ENCODE measurements at places on chromosomes 12 and 14.

DNA sequence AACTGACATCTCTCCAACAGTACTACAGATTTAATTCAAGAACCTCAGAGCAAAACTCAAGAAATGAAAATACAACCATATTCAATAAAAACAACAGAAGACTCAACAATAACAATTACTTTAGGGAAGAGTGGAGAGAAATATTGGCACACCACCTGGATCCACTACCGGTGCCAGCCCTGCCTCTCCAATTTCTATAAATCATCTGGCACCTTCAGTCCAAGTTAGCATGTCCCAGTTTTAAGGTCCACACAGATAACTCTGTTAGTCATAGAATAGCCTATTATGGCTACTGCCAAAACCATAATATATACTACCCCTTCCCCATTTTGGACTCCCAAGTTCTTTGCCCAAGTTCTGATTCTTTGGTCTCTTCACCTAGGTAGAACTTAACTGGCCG is 69.9 kb upstream of the PSMA6 start:
- no peak for DNase-seq

- DNase-seq: peak; percentile 18
These were observed 184.7 kb upstream of the DCN start for GRCh38 chr12:91367234-91367849.

DNA sequence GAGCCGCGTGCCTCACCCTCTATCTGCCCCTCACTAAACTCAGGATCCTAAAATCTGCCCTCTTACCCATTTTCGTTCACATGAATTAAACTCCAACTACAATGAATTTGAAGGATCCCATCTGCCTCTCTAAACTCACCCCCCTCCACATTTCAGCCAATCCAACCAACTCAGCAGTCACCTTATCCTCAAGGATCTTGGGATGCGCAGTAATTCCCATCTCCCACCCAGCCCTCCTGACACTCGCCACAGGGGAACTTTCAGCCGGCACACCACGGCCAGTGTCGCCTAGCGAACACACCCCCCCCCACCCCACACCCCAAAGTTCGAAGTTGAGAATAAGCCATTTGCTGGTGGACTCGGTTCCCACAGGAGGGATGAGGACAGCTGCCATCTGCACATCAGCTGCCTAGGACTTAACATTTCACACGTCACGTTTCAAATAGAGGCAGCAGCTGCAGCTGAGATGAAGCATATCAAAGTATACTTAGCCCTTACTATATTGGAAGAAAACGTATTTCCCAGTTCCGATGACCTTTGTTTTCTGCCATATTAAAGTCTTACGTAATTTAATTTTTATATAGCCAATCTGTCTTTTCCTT is 8.7 kb upstream of the SELPLG start:
- no peak for DNase-seq

GRCh38 chr12:48122065-48122834 is 3.1 kb downstream of the PFKM start:
- no peak for DNase-seq

GRCh38 chr12:75665216-75665615 is 153.8 kb upstream of the KRR1 start:
- no peak for DNase-seq

DNA sequence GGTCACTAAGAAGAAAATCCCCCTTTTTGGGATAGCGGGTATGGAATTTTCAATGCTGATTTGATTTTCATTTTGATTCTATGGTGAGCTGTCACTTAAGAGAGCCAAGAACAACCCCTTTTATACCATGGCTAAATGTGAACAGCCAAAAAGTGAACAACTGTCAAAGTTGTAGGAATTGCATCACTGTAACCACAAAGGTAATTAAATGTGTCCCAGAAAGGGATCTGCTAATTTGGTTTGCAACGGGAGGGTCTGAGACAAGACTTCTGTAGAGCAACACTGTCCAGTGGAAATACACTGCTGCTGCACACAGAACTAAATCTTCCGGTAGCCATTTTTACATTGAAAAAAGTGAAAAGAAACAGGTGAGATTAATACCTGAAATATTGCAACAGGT is 14.6 kb downstream of the CHST11 start:
- no peak for DNase-seq

GRCh38 chr14:102986810-102987579 is 64.5 kb downstream of the AMN start:
- DNase-seq: peak; percentile 69

DNA sequence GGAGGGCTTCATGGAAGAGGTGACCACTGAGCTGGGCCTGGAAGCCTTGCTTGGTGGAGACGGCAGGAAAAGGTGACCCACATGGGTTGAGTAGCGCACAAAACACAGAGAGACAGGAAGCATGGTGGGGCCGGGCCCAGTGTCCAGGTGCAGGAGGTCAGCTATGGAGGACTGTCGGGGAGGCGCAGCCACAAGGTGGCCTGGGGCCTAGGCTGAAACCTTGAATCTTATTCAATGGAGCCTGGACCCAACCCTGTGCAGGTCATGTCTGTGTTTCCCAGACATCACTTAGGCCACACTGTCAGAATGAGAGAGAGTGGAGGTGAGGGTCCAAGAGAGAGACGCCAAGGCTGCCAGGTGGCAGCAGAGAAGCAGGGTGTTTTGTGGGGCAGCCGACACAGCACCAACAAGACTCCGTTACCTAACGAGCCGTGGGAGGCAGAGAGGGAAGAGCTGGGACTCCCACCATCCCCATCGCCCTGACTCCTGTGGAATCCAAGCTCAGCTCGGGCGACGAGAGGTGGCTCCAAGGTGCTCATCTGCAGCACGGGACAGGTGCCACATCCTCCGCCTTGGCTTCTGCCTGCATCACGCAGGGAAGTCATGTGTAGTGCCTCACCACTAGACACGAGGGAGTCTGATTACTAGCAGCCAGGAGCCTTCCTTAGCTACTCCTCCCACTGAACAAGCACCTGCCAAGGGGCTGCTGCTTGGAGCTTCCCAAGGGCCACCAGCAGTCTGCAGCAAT is 38.7 kb downstream of the DEGS2 start:
- no peak for DNase-seq

- no peak for DNase-seq
These were observed 50.1 kb downstream of the CRADD start for GRCh38 chr12:93727195-93727811.

DNA sequence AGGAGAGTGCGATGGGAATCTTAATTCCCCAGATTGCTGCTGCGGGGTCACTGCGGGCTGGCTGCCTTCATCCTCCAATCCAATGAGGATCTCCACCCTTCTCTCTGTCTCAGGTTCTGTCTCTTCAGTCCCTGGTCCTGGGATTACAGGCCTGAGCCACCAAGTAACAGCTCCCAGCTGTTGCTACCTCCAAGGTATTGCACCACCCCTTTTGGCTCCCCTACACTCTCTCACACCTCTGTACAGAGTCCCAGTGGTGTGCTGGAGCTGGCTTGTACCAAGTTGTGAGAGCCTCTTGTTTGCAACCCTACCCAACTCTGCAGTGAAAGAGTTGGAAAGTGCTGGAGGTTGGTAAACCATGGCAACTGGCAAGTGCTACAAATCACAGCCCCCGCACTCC is 10.0 kb upstream of the RILPL1 start:
- peak; percentile 48 for DNase-seq

DNA sequence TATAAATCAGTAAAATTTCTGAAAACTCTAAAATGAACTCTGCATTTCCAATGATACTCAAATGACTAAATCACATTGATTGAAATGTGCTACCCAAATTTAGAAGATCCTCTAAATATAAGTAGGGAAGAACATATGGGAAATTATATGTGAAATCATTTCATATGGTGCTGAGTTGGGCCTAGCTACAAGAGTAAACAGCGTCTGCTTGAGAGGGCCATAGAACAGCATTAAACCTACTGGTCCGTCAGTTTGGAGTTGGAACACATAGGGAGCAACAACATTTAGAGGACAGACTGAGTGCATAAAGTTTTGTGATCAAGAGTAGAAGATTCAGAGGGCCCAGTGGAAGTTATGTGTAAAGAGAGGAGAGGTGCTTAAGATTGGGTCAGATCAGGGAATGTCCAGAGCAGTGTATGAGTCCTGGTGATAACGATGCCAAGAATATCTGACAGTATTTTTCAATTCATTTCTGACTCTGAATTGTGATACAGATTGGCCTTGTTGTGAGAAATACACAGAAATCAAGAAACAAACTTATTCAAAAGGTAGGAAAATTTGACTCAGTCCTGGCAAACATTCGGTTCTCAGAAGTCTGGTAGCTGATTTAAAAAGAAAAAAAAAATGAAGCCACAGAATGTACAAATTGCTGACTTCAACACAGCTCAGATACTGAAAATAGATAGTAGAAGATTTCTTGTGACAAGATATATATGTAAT is 362.2 kb downstream of the CCDC91 start:
- no peak for DNase-seq

- DNase-seq: no peak
These were observed 89.1 kb downstream of the BEGAIN start for GRCh38 chr14:100498068-100498467.

- no peak for DNase-seq
These were observed 711.0 kb downstream of the AACS start for GRCh38 chr12:125776212-125776611.

DNA sequence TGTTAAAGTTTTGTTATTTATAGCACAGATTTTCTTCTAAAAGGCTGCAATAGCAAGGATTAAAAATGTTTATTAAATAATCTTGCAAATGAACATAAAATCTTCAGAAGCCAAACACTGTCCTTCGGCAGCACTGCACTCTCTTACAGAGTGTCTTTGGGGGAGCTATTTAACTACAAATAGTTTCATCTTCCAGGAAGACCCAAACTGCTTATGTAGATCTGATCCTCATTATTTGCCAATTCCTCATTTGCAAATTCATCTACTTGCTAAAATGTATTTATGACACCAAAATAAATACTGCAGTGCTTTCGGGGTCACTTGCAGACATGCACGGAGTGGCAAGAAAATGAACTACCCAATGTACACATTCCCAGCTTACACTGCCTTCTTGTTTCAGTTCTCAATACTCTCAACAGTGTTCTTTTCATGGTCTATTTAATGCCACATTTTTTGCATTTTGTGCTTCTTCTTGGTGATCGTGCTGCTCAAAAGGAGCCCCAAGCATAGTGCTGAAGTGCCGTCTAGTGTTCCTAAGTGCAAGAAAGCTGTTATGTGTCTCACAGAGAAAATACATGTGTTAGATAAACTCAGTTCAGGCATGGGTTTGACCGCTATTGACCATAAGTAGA is 128.1 kb downstream of the PRKD1 start:
- peak; percentile 55 for DNase-seq

DNA sequence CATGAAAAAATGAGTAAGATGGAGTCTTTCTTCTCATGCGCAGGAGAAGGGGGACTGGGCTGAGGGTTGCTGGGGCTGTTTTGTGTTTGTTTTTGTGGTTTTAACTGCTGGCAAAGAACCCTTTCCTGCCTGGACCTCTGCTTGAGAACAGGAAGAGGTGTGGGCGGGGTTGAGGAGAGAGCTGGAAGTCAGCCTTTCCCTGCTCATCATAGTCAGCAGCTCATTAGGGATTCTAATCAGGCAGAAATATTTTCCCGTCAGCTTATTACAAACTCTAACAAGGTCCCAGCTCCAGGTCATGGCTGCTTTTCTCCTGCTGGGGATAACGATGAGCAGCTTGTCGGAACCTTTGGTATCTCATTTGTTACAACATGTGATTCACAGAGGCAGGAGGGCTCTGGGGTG is 185.0 kb upstream of the NRXN3 start:
- DNase-seq: peak; percentile 34

DNA sequence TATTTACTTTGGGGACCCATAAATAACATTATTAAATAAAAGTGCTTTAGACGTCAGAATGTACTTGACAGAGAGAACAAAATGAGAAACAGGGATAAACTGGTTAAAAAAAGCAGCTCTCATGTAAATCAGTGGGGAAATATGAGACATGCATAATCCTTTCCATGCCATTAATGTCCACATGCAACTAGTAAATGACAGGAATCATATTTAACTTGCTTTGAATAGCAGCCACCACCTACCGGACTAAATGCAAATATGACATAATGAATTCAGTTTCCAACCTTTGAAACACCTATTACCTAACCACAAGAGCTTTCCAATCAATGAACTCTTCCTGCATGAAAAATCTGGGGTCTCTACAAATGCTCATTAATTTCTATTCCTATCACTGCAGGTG is 19.6 kb downstream of the FGD6 start:
- DNase-seq: no peak

GRCh38 chr14:92696366-92696765 is 52.1 kb downstream of the LGMN start:
- DNase-seq: no peak

DNA sequence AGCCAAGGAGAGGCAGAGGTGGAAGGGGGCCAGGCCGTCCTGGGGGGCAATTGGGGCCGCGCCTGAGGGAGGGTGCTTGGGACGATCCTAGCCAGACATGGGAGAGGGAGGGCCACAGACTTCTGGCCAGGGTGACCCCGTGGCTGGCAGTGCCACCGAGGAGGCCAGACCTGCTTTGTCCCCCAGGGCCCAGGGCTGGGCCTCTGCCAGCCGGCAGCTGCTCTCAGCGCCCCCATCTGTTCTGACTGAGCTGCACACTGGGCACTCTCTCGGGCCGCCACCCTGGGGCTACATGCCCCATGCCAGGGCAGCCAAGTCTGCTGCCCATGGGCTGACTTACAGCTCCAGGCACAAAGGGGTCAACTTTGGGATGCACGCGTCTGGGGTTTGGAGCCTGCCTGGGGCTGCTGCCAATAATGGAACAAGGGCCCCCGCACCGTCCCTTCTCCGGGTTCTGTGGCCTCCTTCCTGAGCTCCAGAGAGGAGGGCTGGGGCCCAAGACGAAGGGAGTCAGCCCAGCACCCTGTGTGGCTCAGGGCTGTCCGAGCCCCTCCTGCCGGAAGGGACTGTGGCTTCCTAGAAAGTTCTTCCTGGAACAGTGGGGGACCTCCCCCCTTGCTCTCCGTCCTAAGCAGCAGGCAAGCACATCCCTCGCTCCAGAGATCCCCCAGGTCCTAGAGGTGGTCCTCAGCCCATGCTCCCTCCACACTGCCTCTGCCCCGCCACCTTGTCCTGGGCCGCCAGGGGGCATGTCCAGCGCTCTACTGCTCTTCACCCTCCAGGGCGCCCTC is 1.1 kb downstream of the ADSS1 start:
- DNase-seq: peak; percentile 37

DNA sequence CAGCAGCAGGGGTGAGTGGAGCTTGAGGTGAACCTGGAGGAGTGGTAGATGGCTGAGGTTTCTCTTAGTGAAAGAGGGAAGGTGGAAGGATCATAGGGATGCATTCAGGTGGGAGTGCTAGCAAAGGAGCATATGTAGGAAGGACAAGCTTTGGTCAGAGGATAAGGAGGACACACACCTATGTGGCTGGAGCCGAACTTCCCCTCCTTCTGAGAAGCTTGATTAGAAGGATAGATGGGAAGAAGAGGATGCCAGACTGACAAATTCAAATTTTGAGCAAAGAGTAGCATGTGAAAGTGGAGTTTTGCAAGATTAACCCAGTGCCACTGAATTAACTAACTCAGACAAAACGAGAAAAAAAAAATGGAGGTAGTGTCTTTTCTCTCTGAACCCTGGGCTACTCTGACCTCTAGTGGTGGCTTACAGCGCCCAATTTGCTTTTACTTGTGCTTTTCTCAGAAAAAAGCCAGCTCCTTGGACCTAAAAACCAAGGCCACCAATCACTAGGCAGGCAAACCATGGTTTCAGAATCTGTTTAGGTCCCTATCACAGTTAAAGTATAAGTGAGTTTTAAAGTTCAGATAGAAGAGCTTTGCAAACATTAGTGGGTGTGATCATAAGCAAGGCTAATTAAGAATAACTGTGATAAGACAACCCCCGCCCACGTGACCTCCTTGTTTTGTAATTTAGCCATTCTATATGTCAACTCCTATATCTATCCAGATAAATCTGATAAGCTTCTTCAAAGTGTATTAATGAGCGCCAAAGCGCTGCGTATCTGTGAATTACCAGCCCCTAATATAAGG is 15.5 kb downstream of the EMP1 start:
- DNase-seq: peak; percentile 79

- no peak for DNase-seq
These were observed 13.1 kb upstream of the NGB start for GRCh38 chr14:77284066-77284465.

Data from Ammon's horn (tissue), 1 donor.